ENCODE measurements at places on chromosomes 3 and 15. TPM values are rescaled to one million over a fixed set of nuclear protein-coding genes. Genes with fewer than 3 reads are reported as not detected.

NMNAT3 gene
- 12.1 TPM for polyA plus RNA-seq

RABL3 gene
- 18.7 TPM for polyA plus RNA-seq

STAC gene
- polyA plus RNA-seq, result 7.2 TPM

SUSD5 gene
- polyA plus RNA-seq, result 4.5 TPM

FOXB1 gene
- polyA plus RNA-seq, result 11.8 TPM

TMEM41A gene
- polyA plus RNA-seq, result 18.4 TPM

CCR9 gene
- 0.19 TPM for polyA plus RNA-seq

RASGRP1 gene
- polyA plus RNA-seq, result 4.5 TPM

UTS2B gene
- 11.6 TPM for polyA plus RNA-seq

Measured in spinal cord (tissue), 10 donors.